ENCODE measurements at places on chromosomes 5 and 9. TPM values are rescaled to one million over a fixed set of nuclear protein-coding genes. Genes with fewer than 3 reads are reported as not detected.

The PLEKHG4B gene
- 1.1 TPM for total RNA-seq

The NMUR2 gene
- total RNA-seq = not detected

The NIM1K gene
- 0.56 TPM for total RNA-seq

The TPRN gene
- 1.7 TPM for total RNA-seq

The BTNL3 gene
- not detected for total RNA-seq

The SLC6A19 gene
- total RNA-seq = not detected

The ODF2 gene
- total RNA-seq = 46.4 TPM

The COL23A1 gene
- total RNA-seq = not detected

The LAMC3 gene
- under 0.01 TPM for total RNA-seq

The ARHGEF39 gene
- total RNA-seq = 2.5 TPM

The KCNMB1 gene
- not detected for total RNA-seq

The C5orf52 gene
- total RNA-seq = not detected

The FAM221B gene
- total RNA-seq = not detected

The NUDT12 gene
- 10.0 TPM for total RNA-seq

The SLC6A18 gene
- not detected for total RNA-seq

The LCN9 gene
- not detected for total RNA-seq

The UNC13B gene
- total RNA-seq = 14.3 TPM

The ABO gene
- not detected for total RNA-seq

The RANBP17 gene
- total RNA-seq = 29.7 TPM

The TAF11L5 gene
- total RNA-seq = not detected

The NR2F1 gene
- 19.0 TPM for total RNA-seq

The GFM2 gene
- 61.4 TPM for total RNA-seq

The ADAMTS2 gene
- 18.3 TPM for total RNA-seq

The PCDHA9 gene
- total RNA-seq = under 0.01 TPM

The KCNV2 gene
- not detected for total RNA-seq

The PROP1 gene
- not detected for total RNA-seq

The GOLPH3 gene
- 59.7 TPM for total RNA-seq

The TICAM2 gene
- total RNA-seq = 4.3 TPM

The CDH10 gene
- total RNA-seq = 0.18 TPM

The STK10 gene
- total RNA-seq = 16.4 TPM

The ALDH7A1 gene
- total RNA-seq = 40.9 TPM

The SLC35D2 gene
- total RNA-seq = 9.7 TPM

The CARTPT gene
- total RNA-seq = not detected

The FGD3 gene
- total RNA-seq = not detected

The DNM1 gene
- 13.6 TPM for total RNA-seq

The FRMD3 gene
- total RNA-seq = under 0.01 TPM

The AHRR gene
- total RNA-seq = 15.6 TPM

The GABRP gene
- not detected for total RNA-seq

The CCDC187 gene
- not detected for total RNA-seq

The HAPLN1 gene
- 0.56 TPM for total RNA-seq

The HNRNPK gene
- 601 TPM for total RNA-seq

The CKMT2 gene
- total RNA-seq = 0.28 TPM

The GFI1B gene
- not detected for total RNA-seq

The F2RL1 gene
- total RNA-seq = 9.4 TPM

The CARD9 gene
- total RNA-seq = 0.36 TPM

The CA9 gene
- 0.56 TPM for total RNA-seq

The SMIM33 gene
- total RNA-seq = not detected

The AP3S1 gene
- 21.9 TPM for total RNA-seq

The SLC34A1 gene
- not detected for total RNA-seq

The CERCAM gene
- total RNA-seq = 15.1 TPM

The CCIN gene
- 1.1 TPM for total RNA-seq

The IL33 gene
- total RNA-seq = not detected

The PDE6A gene
- total RNA-seq = not detected

The PCDHB6 gene
- under 0.01 TPM for total RNA-seq

The SHISAL2B gene
- total RNA-seq = not detected

The EIF4E1B gene
- total RNA-seq = not detected

The RNF208 gene
- total RNA-seq = not detected

The MATR3 gene
- 367 TPM for total RNA-seq

Measured in IMR-90 (cell line).